Endodermal cell (in vitro differentiated cells): ENCODE measurements at places on chromosomes 13 and 19.

- DNase-seq = no peak
- no peak overlapping the region for H3K4me3 ChIP-seq
- H3K4me1 ChIP-seq = no peaks in the 10 kb centered on the region
- H3K27me3 ChIP-seq = no peaks in the 10 kb centered on the region
These were observed 17.7 kb downstream of the ZMYM5 start for GRCh38 chr13:19845758-19846157.

DNA sequence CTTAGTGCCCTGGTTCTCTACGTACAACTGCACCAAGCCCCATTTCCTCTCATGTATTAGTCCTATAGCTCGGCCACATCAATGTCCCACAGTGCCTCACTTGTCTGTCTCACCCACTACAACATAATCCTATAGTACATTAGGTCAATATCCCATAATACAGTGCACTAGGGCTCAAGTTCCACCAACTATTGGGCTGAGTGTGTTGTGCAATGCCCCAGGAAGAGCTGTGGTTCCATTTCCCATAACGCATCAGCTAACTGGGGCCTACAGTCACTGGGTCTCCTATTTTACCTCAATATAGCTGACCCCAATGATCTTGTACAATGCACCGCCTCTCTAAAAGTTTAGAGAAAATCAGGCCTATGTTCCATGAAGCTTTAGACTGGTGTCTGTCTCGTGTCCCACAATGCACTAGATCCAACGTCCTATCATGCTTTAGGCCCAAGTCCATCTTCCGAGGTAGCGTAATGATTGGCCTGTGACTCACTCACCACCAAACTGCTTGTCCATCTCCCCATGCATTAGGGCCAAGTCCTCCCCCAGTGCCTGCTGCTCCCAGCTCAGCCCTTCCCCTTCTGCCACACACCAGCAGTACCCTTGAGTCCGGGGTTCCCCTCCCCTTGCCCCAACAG lies 21.8 kb downstream of the TSKS start:
- no peak overlapping the region for H3K27ac ChIP-seq
- DNase-seq = no peak
- no peak overlapping the region for H3K4me3 ChIP-seq
- no peaks in the 10 kb centered on the region for H3K36me3 ChIP-seq
- H3K27me3 ChIP-seq = no peaks in the 10 kb centered on the region

GRCh38 chr13:82833923-82834322 lies 1048.4 kb downstream of the SLITRK1 start:
- no peaks in the 10 kb centered on the region for H3K4me1 ChIP-seq
- H3K4me3 ChIP-seq = no peak overlapping the region
- no peak for DNase-seq
- no peaks in the 10 kb centered on the region for H3K27me3 ChIP-seq
- H3K27ac ChIP-seq = no peak overlapping the region

- no peak overlapping the region for H3K27ac ChIP-seq
- H3K27me3 ChIP-seq = no peaks in the 10 kb centered on the region
- no peak for DNase-seq
- H3K4me1 ChIP-seq = no peaks in the 10 kb centered on the region
- peaks cover 37% of the 10 kb centered on the region for H3K36me3 ChIP-seq
These were observed 104.2 kb downstream of the TDRD3 start for GRCh38 chr13:60501236-60501635.

GRCh38 chr19:35717665-35718344 lies at the start of gene KMT2B:
KMT2B (plus strand) TSS chr19:35718003; CDS start chr19:35718019, 16 bp downstream.
- H3K36me3 ChIP-seq = peaks cover 8% of the 10 kb centered on the region
- peak within 1 kb of the TSS; percentile 80 for H3K27ac ChIP-seq
- no peak for DNase-seq
- H3K27me3 ChIP-seq = no peaks in the 10 kb centered on the region
- H3K4me3 ChIP-seq = peak within 1 kb of the TSS; percentile 90

DNA sequence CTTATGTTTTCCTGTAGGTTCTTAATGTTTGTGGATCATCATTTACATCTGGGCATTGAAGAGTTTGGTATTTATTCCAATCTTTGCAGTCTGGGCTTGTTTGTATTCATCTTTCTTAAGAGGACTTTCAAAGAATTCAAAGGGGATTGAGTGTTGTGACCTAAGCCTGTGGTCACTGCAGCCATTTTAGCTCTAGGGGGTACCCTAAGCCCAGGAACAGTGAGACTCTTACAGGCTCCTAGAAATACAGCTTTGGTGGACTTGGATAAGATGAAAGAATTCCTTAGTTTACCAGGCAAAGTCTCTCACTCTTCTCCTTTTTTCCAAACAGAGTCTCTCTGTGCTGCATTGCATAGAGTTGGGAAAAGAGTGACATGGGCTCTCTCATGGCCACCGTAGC lies 2539.0 kb upstream of the PCDH20 start:
- DNase-seq = peak; percentile 54
- H3K27me3 ChIP-seq = no peaks in the 10 kb centered on the region
- no peaks in the 10 kb centered on the region for H3K4me1 ChIP-seq
- no peaks in the 10 kb centered on the region for H3K36me3 ChIP-seq
- H3K4me3 ChIP-seq = no peak overlapping the region

DNA sequence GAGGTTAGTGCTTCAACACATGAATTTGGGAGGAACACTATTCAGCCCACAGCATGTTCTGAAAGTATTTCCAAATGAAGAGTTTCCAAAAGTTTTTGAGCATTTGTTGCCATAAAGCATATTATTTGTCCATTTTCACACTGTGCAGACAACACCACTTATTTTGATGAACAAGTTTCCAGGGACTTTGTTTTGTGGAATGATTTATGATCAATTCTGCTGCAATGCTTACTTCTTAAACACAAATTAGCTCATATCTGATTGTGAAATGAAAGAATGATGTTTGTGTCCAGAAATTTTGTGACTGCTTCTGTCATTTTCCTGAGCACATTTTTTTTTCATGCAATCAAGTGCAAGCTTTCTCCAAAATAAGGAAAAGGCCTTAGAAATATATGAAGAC lies 205.3 kb downstream of the RAP2A start:
- no peak overlapping the region for H3K27ac ChIP-seq
- DNase-seq = no peak
- H3K36me3 ChIP-seq = peaks cover 9% of the 10 kb centered on the region
- H3K4me1 ChIP-seq = peaks cover 6% of the 10 kb centered on the region

DNA sequence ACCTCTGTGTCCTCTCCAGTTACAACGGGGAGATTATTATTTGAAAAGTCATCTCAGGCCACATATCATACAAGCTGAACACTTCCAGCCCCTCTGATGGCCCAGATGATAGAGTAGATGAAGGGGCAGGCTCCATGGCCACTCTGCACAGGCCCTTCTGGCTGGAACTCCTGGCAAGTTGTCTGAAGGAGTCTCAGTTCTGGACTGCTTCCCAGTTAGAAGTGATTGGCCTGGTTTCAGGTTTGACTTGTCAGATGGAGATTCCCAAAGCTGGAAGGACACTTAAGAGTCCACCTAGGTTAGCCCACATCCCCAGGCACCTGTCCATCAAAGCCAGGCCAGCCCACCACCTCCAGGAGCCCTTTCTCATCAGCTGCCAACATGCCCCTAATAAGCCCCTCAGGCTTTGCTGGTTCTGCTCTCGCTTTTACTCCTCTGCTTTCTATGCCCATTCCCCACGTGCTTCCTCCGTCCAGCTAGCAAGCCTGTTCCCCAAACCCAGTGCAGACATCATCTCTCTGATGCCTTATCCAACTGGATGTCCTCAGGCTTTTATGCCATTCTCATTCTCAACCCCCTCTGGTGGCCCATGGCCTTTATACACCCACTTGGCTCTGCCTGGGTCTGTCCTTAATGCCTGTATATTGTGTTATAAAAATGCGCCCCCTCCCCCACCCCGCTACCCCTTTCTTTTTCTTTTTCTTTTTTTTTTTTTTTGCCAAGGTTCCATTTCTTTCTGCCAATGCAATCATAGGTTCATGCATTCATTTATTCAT lies 56.5 kb downstream of the HSPH1 start:
- peak; percentile 55 for DNase-seq
- no peaks in the 10 kb centered on the region for H3K4me1 ChIP-seq

- H3K4me1 ChIP-seq = no peaks in the 10 kb centered on the region
- H3K27ac ChIP-seq = no peak overlapping the region
- DNase-seq = no peak
- H3K4me3 ChIP-seq = no peak overlapping the region
- H3K36me3 ChIP-seq = no peaks in the 10 kb centered on the region
These were observed 1175.8 kb upstream of the MIR17HG start for GRCh38 chr13:90171649-90172048.

- H3K4me1 ChIP-seq = no peaks in the 10 kb centered on the region
- peak overlapping the region; percentile 97 for H3K27ac ChIP-seq
- peak overlapping the region; percentile 93 for H3K4me3 ChIP-seq
- no peaks in the 10 kb centered on the region for H3K27me3 ChIP-seq
- H3K36me3 ChIP-seq = peaks cover 39% of the 10 kb centered on the region
These were observed 673 bp downstream of the ZNF486 start for GRCh38 chr19:20167651-20168122.
